ENCODE measurements at places on chromosomes 7 and 10.
A peak's percentile ranks its signal among the peaks of the same experiment; 100 is the strongest.

GRCh38 chr10:7491949-7492659, 81.3 kb upstream of the SFMBT2 start:
- no peak for DNase-seq

GRCh38 chr10:78297997-78298396, 264.3 kb downstream of the RPS24 start:
- DNase-seq = no peak

DNA sequence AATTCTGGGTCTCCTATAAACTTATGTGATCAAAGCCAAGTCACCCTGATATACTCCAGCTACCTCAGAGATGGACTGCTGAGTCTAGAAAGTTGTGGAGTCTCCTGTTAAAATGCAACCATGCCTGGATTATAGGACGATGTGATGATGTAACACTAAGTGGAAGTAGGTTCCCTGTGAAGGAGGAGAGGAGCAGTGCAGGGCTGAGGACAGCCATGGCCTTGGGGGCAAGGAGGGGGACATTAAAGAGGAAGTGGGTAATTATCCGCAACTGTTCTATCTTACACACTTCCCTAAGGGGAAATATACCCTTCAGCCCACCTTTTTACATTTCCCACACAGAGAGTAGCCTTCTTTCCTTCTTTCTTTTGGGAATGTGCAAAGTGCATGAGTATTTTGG, 63.8 kb downstream of the MTPN start:
- DNase-seq = no peak

DNA sequence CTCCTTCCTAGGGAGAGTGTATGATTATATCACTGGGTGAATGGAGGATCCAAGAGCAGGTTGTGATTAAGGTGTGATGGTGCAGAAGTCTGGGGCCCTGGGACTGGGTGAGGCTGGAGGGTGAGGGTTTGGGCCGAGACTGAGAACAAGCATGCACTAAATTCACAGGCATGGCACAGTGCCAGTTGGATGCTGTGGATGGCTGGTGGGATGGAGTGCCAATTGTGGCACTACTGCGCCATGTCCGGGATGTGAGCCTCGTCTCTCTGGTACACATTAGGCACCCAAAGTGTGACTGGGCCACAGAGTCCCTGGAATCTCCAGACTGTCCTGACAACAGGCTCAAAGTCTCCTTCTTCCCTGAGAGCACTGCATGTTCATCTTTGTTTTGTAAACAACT, 208.1 kb downstream of the EMX2 start:
- no peak for DNase-seq

- no peak for DNase-seq
Measured at GRCh38 chr10:97718659-97719142, 5.2 kb downstream of the MARVELD1 start.

- no peak for DNase-seq
Measured at GRCh38 chr7:37526623-37527022, 78.0 kb upstream of the ELMO1 start.

DNA sequence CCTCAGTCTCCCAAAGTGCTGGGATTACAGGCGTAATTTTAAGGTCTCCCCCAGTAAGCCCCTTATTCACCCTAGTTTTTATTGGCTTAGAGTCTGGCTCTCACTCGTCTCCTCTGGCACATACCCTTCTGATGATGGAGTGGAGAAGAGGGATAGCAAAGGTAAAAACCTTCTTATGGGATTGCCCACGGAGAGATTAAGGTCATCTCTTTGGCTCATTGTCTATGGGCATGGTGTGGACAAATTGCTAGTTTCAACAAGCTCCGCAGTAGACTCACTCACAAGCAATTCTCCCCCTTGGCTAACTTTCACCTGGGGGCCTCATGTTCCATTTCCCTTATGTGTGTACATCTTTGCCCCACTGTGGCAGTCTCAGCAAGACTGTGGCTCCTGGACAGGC, 22.4 kb upstream of the TSGA13 start:
- DNase-seq = no peak

- no peak for DNase-seq
Measured at GRCh38 chr7:122148081-122148480, 4.0 kb upstream of the AASS start.

DNA sequence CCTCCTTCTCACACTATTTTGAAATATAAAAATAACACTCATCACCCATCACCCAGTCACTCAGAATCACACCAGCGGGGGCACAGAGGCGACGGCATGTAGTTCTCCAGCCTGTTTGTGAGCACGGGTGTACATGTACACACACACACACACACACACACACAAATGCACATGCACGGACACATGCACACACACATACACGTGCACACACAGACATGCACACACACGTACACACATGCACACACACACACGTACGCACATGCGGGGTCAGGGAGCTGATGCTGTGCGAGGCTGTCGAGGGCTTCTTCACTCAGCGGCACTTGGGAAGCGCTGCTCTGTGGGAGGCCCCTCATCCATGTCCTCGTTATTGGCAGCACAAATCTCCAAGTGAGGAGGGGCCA, 178.8 kb downstream of the ELFN1 start:
- no peak for DNase-seq

DNA sequence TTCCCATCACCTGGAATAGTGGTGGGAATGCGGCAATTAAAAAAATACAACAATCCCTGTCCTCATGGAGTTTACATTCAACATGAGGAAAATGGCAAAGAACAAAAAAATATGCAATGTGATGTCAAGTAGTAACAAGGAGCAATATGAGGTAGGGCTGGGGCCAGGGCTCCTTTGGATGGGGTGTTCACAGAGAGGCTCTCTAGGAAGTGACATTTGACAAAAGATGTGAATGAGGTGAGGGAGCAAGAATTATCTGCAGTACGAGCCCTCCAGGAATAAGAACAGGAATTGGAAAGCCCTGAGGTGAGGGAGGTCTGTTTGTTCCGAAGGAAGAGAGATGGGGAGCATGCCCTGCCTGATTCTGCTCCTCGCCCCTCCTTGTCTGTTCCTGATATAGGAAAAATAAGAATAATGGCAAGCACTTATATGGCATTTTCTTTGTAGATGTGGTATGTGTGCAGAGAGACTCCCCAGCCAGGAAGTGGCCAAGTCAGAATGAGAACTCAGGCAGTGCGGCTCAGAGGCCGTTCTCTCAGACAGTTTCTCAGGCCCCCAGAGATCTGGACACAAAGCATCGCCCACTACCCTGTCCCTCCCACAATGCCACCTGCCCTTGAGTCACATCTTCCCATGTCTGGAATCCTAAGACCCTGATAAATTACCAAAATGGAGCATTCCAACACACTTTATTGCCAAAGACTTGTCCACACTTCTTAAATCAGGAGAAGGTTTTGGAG, 105.6 kb downstream of the APBB1IP start:
- DNase-seq = no peak

DNA sequence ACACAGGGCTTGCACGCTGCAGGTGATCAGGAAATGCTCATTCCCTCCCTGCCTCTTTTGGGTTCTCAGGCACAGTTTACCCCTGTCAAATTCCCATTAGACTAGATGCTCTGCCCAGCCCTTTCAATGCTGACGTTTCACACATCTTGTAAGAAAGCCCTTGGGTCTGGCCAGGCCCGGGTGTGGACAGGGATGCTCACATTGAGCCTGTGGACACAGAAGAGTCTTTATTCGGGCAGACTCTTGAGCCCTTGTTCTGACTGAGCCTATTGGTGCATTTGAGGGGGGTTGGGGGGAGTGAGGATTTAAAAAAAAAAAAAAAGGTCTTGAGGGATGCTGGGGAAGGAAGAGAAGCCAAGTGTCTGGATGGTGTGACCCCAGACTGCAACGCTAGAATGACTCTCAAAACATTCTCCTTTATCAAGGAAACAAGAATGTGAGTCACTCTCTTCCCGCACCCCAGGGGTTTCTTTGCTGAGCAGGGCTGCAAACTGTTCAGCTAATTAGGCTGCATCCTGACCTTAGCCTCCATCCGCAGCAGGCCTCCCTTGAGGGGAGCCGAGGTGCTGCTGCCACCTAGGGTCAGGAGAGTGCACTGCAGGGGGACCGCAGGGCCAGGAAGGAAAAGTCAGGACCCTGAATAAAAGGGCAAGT, 53.6 kb upstream of the TMEM72 start:
- DNase-seq = peak; percentile 48

DNA sequence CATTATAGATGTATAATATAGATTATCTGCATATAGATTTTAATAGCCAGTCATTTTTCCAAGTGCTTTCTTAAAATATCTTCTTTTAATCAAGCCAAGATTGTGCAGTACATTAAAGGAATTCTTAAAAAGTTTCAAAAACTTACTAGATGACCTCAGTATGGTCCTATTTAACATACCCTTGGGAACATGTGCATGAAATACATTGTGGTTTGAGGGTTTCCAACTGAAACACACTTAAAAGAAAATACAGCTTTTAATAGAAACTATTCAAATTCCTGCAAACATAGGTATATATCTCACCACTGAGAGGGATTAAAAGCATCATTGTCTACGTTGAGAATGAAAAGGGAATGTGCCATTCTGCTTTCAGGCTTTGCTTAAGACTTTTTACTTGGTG, 364.9 kb downstream of the SUGCT start:
- DNase-seq = no peak

DNA sequence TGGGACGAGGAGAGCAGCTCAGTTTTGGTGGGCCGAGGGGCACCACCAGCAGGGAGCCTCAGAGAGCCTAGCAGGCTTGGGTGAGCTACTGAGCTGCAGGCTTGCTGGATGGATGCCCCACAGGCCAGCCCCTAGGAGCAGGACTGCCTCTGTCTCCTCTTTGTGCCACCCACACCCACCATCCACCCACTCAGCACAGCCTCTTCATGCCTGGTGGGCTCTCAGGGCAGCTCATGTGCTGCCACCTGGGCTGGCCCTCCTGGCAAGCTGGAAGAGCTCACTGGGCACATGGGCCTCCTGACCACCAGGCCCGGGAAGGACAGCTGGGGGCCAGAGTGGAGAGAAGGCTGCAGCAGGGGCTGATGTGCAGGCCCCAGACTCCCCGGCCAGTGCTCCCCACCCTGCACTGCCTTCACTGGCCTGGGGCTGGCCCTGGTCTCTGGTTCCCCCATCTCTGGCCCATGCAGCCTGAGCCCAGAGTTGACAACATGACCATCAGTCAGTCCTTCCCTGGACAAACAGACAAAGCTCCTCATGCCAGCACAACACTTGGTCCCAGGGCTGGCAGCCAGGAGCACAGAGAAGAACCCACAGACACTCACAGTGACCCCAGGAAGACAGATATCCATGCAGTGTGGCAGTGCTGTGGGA, 8.2 kb downstream of the RASGEF1A start:
- no peak for DNase-seq

DNA sequence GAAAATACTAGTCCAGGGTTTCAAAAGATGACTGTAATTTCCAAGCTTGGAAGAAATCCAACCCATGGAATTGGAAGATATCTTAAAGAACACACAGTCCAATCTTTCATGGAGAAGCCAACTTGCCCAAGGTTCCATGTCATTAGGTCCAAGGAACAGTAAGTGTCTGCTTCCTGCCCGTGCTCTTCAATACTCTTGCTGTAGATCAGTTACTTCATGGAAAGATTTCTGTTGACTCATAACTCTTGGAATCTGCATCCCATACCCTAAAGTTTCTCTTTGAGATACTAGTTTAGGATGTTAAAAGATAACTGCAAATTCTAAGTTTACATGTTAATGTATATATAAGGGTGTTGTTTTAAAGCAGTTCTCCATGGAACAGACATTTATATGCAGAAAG, 127.9 kb upstream of the SLC13A1 start:
- DNase-seq = no peak

DNA sequence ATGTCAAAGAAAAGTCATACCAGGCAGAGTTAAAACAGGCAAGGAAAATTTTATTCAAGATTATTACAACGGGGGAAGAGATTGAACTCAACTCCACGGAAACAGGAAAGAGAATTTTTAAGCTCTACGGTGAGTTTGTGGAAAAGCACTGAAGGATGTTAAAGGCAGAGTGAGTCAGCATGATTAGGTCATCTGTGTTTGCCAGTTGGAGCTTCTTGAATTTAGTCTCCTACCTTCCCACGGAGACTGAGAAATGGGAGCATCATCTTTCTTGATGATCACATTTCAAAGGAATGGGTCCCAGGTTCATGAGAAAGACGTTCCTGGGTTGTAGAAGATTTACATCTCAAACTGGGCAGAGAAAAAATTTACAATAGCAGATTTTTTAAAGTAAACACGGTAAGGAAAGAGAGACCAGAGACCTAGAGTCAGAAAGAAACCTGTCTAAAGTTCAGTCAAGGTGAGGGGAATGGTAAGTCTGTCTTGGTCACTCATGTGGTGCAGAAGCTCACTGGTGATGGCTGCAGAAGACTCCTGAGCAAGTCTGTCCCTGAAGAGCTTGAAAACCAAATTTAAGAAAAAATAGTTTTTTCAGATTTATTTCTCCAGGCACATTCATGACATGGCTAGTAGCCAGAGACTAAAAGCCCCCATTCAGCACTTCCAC, 516.9 kb upstream of the LRRN3 start:
- DNase-seq = no peak

DNA sequence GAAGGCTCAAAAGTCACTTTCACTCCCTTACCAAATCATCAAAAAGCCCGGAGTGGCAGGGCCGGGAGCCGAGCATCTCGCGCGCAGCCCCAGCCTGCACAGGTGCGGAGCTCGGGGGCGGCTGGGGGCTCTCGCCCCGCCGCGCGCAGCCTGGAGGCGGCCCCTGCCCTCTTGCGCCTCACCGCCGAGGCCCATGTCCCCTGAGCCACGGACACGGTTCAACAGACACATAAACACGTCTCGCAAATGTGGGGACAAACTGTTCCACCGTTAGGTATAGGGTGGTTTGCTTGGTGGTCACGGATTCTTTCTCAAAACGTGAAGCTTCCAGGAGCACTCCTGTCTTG, 700 bp downstream of the GSAP start:
- peak; percentile 6 for DNase-seq

DNA sequence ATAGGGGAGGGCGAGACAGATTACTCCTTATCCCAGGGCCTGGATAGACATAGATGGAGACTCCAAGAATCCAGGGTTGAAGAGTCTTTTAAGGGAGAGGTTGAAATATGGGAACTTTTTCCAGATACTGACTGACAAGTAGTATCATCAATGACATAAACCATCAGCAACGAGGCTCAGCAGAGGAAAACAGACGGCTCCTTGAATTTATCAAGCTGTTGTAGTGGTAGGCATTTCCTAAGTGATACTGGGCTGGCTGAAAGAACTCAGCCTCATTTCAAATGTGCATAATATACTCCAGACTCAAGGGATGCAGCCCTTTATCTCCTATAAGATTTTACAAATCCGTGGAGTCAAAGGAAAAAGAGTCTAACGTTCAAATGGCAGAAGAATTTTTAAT, 150.5 kb downstream of the FANK1 start:
- no peak for DNase-seq

- DNase-seq = peak; percentile 33
Measured at GRCh38 chr10:27745732-27746396, at the start of gene MKX. MKX (minus strand) TSS chr10:27745819; CDS start chr10:27743415, 2,404 bp downstream.

- DNase-seq = no peak
Measured at GRCh38 chr10:18557960-18558359, 93.4 kb downstream of the NSUN6 start.

- no peak for DNase-seq
Measured at GRCh38 chr7:133190172-133190528, 62.7 kb upstream of the EXOC4 start.

DNA sequence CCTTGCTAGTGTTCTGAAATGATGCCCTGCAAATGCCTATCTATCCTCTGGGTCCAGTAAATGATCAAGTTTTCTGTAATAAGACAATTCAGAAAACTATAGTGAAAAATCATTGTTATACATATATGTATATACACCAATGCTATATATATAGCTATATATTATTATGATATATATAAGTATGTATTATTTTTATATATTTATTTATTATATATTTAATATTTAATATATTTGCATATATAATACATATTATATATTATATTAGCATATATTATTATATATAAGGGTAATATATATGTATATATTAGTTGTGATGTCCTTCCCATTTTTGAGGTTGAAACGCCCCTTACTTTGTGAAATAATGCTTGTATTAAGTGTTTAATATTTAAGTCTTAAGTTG, 181.4 kb upstream of the CACNA2D1 start:
- no peak for DNase-seq
